ENCODE measurements at places on chromosomes 4 and X.

GRCh38 chr4:16659079-16659478 lies 239.4 kb downstream of the LDB2 start:
- DNase-seq, result no peak

- DNase-seq, result no peak
These were observed 276.9 kb upstream of the PCDH7 start for GRCh38 chr4:30443289-30443688.

DNA sequence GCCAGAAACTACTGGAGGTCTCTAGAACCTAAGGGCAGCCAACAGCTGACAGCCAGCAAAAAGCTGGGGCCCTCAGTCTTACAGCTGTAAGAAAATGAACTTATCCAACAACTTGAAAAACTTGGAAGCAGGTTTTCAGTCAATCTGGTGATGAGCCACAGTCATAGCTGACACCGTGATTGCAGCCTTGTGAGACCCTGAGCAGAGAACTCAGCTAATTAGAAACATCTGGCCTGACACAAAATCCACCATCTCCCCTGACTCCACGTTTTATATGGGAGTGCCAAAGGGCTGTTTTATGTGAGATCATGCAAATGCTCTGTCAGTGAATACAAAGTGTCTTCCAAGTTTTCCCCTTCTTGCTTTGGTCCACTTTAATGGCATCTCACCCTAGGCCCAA lies 198.8 kb upstream of the DCAF8L1 start:
- DNase-seq, result no peak

GRCh38 chr4:181507180-181507835 lies 735.9 kb upstream of the TENM3 start:
- no peak for DNase-seq

DNA sequence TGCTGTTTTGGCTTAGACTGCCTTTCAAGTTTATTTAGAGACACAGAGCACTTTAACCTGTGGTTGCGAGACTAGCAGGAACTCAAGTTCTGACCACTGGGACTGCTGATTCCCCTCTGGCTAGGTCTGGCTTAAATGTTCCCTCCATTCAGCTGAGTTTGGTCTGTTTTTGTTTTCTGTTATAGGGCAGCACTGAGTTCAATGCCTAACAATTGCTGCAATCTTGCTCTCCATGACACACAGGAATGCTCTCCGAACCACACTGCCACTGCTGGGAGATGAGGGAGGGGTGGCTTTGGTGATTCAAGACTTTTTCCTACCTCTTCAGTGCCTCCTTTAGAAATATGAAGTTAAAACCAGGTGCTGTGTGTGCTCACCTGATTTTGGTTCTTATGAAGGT lies 106.3 kb upstream of the EOLA2 start:
- no peak for DNase-seq

DNA sequence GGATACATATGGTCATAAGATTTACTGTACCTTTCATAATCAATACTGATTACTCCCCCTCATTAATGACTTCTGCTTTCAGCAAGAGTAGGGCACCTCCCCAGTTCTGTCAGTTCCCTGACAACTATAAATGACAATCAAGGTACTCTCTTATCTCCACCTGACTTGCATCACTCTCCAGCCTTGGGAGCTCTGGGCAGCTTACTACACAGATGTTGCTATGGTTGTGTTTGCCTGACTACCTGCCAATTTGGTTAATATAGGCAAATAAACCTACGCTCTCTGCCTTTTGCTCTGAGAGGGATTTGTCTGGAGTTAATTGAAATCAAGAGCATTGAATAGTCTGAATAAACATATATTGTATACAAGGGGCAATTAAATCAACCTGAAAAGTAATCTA lies 22.8 kb upstream of the MAP7D3 start:
- DNase-seq, result no peak

- DNase-seq, result no peak
These were observed 152.7 kb upstream of the AADAT start for GRCh38 chr4:170242471-170242870.

All from CD4-positive, alpha-beta T cell treated with Interferon alpha-2 for 1 hour (primary cell).